ENCODE measurements at places on chromosomes 12 and 14. TPM values are rescaled to one million over a fixed set of nuclear protein-coding genes. Genes with fewer than 3 reads are reported as not detected.

DNA sequence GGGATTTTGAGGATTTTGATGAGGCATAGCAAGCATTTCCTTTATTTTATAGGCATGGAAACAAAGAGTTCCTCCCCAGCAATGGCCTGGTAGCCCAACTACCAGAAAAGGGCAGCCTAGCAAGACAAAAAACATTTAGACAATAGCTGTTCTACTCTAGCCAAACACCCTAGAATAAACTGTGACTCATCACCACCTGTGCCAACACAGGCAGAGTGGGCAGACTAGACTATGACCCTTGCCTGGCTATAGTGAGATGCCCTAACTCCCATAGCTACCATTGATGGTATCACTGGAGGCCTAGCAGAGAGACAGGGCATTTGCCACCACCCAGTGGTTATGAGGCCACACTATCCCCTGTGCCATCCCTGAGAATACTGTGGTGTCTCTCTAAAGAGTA lies 15.5 kb upstream of the CCER1 start:
- no peak for DNase-seq

GRCh38 chr12:92987362-92987761 lies 58.3 kb upstream of the EEA1 start:
- peak; percentile 91 for DNase-seq

Gene GPRC5D
- 0.25 TPM for total RNA-seq

GRCh38 chr14:81192594-81192993 lies 28.2 kb downstream of the GTF2A1 start:
- no peak for DNase-seq

GRCh38 chr12:112524676-112525425 lies 106.1 kb downstream of the PTPN11 start:
- DNase-seq: no peak

DNA sequence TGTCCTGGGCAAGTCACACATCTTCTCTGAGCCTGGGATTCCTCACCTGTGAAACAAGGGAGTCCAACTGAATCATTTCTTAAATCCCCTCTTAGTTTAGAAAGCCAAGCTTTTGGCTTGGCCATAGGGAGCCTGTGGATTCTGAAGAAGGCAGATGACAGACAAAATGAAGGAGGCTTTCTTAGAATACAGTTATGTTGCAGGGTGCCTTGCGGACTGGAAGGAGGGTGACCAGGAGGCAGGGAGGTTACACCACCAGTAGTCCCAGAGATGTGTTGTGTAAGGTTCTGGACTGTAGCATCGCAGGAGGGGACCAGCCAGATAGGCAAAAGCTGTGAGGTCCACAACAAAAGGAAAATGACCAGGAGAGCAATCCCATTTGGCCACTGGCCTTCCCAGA lies 8.2 kb upstream of the ACVR1B start:
- DNase-seq: no peak

GRCh38 chr12:20272801-20273200 lies 95.5 kb upstream of the PDE3A start:
- DNase-seq: no peak

- no peak for DNase-seq
These were observed 304.3 kb upstream of the KITLG start for GRCh38 chr12:88884600-88884999.

DNA sequence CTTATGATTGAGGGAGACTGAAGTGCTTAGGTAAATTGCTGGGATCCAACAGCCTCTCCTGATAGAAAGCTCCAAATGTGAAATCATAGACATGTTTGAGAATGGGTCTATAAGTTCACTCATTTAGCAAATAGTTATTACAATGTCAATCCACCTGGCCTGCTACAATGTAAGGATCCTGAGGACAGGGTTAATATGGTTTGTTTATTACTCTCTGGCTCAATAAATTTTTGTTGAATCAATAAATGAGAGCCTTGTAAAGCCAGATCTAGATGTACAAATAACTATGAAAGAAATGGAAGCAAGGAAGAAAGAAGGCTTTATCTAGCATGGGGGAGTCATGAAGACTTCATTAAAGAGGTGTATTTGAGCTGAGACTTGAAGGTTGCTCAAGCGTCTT lies 165.6 kb upstream of the IGF1 start:
- DNase-seq: no peak

DNA sequence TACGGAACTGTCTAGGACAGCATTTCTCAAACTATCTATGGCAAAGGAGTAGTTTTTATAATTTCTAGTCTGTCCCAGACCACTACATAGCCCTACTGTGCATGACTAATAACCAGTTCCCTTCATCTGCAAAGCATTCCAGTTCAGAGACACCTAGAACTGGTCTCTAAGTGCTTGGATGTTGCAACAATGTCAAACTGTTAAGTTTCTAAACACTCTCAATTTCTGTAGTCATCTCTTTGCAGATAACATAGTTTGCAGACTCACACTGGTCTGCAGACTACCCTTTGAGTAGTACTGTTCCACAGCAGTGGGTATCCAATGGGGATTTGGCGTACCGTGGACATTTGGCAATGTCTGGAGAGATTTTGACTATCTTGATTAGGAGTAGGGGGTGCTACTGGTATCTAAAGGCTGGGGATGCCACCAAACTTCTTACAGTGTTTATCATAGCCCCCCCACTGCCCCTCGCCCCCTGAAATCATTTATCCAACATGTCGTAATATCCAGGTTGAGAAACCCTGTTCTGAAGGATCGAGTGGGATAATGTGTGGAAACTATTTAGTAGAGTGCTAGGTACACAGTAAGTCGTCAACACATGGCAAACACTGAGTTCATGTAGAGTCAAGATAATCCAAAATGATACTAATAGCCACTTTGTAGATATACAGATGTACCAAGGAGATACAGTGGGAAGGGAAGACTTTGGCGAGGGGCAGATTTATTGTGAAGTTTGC lies 1.7 kb downstream of the C12orf76 start:
- DNase-seq: no peak

Gene SYCP3
- total RNA-seq: 0.25 TPM

Gene HSP90B1
- 806 TPM for total RNA-seq

Gene ANKRD33
- total RNA-seq: not detected

DNA sequence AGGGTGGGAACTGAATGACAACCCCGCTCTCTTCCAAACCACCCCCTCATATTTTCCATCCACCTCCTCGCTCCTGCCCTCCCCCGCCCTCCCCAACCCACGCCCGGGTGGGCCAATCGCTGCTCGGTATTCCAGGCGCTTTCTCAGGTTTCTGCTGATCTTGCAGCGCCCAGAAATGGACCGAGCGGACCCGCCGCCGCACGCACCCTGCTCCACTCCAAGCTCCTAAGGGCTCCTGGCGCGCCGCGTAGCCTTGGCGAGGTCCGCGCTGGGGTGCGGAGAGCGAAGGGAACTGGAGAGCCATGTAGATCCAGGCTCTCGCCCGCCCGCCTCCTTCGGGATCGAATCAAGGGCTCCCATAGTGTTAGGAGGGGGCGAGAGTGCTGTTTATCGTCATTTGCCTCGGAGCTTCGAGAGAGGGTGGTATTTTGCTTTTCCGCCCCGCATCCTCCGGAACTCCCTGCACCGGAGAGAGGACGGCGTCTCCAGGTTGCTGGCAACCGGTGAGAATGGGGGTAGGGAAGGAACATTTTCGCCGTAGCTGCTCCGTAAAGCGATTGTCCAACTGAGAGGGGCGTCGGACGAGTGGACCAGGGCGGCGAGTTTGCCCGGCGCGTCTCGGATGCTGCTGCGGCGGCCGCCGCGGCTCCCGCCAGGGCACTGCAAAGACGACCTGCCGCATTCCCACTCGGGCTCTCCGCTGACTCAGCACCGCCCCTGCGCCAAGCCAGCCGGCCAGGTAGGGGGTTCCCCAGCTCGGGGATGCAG lies at the start of gene KCNA1:
Gene KCNA1, plus strand, starts transcription at position 172 of the 768 bp plus-strand sequence. CDS start 1,474 bp downstream, outside the sequence.
- peak; percentile 55 for DNase-seq

GRCh38 chr12:47307680-47308399 lies 228.1 kb upstream of the AMIGO2 start:
- peak; percentile 20 for DNase-seq

DNA sequence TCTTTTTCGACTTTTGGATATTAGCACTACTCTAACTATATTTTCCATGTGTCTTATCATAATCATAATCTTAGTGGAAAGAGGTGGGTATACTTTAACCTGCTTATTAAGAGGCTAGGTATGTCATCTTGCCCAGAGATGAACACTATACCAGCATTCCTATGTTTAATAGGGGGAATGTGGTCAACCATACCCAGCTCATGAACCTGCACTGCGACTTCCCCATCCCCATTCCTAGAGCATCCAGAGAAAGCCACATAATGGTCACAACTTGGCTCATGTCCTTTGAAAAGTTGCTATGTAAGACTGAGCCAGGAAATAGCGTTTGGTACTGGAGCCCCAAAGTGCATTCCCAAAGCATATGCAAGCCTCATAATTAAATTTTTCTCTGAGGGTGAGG lies 55.2 kb downstream of the TMCC3 start:
- DNase-seq: no peak

DNA sequence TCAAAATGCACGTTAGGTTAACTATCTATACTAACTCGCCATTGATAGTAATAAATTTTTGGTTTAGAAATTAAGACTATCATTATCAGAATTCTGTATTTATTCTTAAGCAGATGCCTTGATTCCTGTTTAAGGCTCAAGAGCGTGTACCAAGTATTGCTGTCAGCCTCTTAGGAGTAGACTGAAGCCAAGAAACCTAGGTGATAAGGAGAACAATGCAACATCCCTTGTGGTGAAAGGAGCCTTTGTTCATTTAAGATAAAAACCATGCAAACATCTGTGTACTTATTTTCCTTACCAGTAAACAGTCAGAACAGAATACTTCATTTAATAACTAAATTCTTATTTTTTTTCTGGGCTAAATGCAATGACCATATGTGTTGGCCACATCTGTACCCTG lies 109.4 kb upstream of the NOVA1 start:
- DNase-seq: no peak

Gene CDCA3
- 1.3 TPM for total RNA-seq

- no peak for DNase-seq
These were observed 138.7 kb downstream of the MED13L start for GRCh38 chr12:116138781-116139180.

DNA sequence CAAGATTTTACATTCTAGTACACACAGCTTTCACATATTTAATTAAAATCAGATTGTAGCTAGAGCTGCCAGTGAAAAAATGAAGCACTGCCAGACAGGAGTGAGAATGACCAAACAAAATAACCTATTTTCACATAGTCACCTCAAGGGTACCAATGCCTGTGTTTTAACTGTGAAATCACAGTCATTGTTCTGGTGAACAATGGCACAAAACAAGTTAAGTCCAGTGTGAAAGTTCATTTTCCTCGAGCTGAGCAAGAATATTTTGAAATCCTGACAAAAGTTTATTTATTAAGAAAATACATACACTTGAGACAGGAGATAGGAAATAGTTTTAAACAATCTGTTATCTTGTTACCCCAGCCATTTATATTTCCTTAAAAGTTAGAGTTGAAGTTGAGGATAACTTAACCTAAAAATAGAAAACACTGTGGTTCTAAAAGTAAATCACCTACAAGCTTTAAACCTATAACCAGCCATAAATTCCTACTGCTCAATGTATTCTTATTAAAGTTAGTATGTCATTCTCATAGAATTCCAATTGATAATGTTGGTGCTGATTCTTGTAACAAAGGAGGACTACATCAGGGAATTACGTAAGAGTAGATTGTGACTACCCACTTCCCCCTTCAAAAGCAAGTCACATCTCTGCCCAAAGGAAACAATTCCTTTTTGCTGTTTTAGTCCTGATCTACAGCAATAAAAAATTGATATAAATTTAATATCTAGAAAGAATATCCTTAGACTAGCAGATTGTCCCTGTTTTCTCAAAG lies 15.9 kb downstream of the DENND5B start:
- DNase-seq: no peak

DNA sequence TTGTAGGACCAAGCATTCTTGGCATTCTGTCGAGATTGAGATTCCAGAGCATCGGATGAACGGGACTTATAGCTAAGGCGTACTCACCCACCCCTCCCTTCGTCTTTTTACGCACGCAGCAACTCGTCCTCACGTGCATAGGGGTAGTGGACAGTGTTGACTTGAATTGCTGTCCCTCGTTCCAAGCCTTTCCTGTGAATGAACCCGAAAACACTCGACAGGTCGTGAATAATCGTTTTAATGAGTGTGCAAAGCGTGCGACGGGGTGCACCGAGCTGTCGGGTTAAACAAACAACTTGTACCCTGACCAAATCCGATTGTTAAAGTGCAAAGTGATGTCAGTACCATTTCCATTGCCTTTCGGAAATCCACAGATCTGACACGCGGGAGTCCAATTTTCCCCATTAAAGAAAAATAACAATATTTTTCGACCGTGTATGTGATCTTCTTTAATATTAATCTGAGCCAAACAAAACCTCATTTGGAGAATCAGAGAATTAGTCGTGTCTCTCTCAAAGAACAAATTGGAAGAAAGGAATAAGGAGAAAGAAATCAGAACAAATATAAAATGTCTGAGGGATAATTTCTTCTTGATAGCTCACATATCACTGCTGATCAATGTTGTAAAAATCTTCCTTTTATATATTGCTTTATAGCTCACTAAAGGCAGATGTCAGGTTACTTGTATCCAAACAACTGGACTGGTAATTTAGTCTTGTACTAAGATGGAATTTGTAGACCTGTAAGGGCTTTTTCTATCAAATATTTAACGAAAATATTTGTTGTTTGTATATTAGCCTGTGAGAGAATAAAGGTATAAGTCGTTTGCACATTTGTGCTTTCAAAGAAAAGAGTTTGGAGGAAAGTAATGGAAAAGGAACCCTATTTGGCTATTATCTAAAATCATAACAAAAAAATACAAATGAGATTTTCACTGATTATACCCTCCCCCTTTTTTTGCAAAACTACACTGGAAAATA lies 11.8 kb downstream of the FOXG1 start:
- no peak for DNase-seq

DNA sequence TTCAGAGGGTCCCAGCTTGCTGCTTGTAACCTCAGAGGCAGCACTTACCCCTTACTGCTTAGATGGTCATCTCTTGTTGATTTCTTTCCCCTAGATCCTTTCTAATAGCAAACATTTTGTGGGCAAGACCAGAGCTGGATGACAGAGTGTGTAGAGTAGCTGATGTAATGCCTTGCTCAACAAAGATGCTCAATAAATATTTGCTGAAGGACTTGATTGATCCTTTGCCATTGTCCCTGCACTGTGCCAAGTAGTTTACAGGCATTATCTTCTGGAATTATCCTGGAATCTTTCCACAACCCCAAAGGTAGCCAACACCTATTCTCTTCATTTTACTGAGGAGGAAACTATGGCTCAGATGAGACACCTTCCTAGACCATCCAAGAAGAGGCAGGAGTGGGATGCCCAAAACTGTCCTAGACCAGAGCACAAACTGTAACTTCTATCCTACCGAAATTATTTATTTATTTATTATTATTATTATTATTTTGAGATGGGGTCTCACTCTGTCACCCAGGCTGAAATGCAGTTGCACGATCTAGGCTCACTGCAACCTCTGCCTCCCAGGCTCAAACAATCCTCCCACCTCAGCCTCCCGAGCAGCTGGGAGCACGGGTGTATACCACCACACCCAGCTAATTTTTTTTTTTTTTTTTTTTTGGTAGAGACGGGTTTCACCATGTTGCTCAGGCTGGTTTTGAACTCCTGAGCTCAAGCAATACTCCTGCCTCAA lies 1.4 kb downstream of the MMAB start:
- no peak for DNase-seq

Gene PAN2
- 83.0 TPM for total RNA-seq

Gene ADAM21
- 0.13 TPM for total RNA-seq

All from kidney (tissue), 22 donors.